ENCODE measurements at places on chromosomes 16 and 17.

GRCh38 chr17:45719335-45720071 lies 64.6 kb upstream of the CRHR1 start:
- DNase-seq = no peak
- no peaks in the 10 kb centered on the region for H3K4me1 ChIP-seq
- peaks cover 32% of the 10 kb centered on the region for H3K27me3 ChIP-seq
- no peak overlapping the region for H3K4me3 ChIP-seq
- no peak overlapping the region for H3K27ac ChIP-seq
- H3K36me3 ChIP-seq = no peaks in the 10 kb centered on the region

- H3K36me3 ChIP-seq = no peaks in the 10 kb centered on the region
- no peaks in the 10 kb centered on the region for H3K27me3 ChIP-seq
- DNase-seq = no peak
- H3K27ac ChIP-seq = no peak overlapping the region
Observed at GRCh38 chr16:80125677-80126076, 415.1 kb upstream of the DYNLRB2 start.

- no peak overlapping the region for H3K4me3 ChIP-seq
- H3K36me3 ChIP-seq = no peaks in the 10 kb centered on the region
- H3K27ac ChIP-seq = no peak overlapping the region
- no peak for DNase-seq
- H3K27me3 ChIP-seq = no peaks in the 10 kb centered on the region
- peaks cover 39% of the 10 kb centered on the region for H3K4me1 ChIP-seq
Observed at GRCh38 chr17:10130263-10130662, 68.1 kb downstream of the GAS7 start.

GRCh38 chr17:46922487-46922803 lies 515 bp upstream of the GOSR2 start:
- H3K4me3 ChIP-seq = peak overlapping the region; percentile 61
- no peaks in the 10 kb centered on the region for H3K27me3 ChIP-seq
- no peaks in the 10 kb centered on the region for H3K36me3 ChIP-seq
- DNase-seq = no peak
- H3K4me1 ChIP-seq = no peaks in the 10 kb centered on the region

DNA sequence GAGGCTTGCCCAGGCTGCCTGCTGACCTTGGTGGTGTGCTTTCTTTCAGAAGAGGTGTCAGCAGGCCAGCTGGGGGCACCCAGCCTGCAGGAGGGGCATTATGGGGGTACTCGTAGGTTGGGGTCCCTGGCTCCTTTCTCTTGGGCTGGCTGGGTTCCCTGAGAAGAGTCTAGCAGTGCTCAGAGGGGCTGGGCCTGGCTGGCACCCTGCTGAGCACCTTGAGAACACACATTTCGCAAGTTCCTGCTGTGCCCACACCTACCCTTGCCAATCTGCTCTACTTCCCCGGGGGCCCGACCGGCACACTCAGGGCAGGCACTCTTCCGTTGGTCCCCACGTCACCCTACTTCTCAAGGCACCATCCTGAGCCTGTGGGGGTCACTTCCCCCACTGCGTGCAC lies 5.1 kb downstream of the CEMP1 start:
- H3K27ac ChIP-seq = no peak overlapping the region
- H3K36me3 ChIP-seq = no peaks in the 10 kb centered on the region
- DNase-seq = no peak
- H3K4me3 ChIP-seq = no peak overlapping the region

- no peaks in the 10 kb centered on the region for H3K27me3 ChIP-seq
- H3K36me3 ChIP-seq = no peaks in the 10 kb centered on the region
- no peaks in the 10 kb centered on the region for H3K4me1 ChIP-seq
- DNase-seq = no peak
Observed at GRCh38 chr17:71164561-71164960, 956.3 kb upstream of the SOX9 start.

GRCh38 chr17:7262192-7262934 lies at the start of gene CLDN7:
TSS of gene CLDN7 (minus strand) at chr17:7262478. CDS start at chr17:7262043, 435 bp downstream.
- no peaks in the 10 kb centered on the region for H3K4me1 ChIP-seq
- H3K27ac ChIP-seq = peak within 1 kb of the TSS; percentile 76
- no peaks in the 10 kb centered on the region for H3K36me3 ChIP-seq
- H3K27me3 ChIP-seq = peaks cover 49% of the 10 kb centered on the region
- H3K4me3 ChIP-seq = peak within 1 kb of the TSS; percentile 49
- DNase-seq = no peak

DNA sequence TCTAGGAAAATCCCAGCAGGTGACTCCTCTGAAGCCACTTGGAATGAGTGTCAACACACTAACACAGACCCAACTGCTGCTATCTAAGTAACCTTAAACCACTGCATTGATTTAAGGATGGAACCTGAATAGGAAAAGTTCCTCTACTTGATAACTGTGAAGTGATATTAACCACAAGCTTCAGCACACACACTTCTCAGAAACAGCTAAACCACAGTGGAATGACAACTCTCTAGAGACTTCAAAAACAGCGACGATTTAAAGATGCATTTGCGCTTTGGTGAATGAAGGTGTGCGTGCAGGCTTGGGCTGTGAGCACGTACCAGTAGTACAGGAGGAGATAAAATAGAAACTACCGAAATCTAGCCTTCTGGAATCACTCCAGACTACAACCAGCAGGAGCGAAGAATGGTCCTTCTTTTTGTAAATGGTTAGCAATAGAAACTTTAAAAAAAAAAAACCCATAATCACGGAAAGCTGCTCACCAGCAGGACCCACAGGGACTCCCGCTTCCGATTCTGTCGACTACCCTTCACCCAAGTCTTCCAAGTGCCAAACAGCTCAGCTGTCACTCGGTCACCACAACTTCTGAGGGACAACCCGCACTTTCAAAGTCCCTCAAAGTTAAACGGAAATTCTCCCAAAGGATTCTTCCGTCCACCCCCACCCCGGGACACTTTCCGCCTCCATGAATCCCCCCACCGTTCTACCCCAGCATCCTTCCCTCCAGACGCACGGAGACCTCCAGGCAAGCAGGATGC lies 137.7 kb upstream of the CORO6 start:
- H3K27ac ChIP-seq = peak overlapping the region; percentile 93
- DNase-seq = no peak
- H3K36me3 ChIP-seq = peaks cover 9% of the 10 kb centered on the region
- peak overlapping the region; percentile 39 for H3K4me3 ChIP-seq
- H3K27me3 ChIP-seq = no peaks in the 10 kb centered on the region
- peaks cover 25% of the 10 kb centered on the region for H3K4me1 ChIP-seq

GRCh38 chr16:4176906-4177417 lies 60.7 kb upstream of the ADCY9 start:
- DNase-seq = no peak
- H3K27ac ChIP-seq = no peak overlapping the region
- no peaks in the 10 kb centered on the region for H3K36me3 ChIP-seq
- no peaks in the 10 kb centered on the region for H3K4me1 ChIP-seq

- no peaks in the 10 kb centered on the region for H3K36me3 ChIP-seq
- H3K27ac ChIP-seq = no peak overlapping the region
- no peak for DNase-seq
- H3K27me3 ChIP-seq = no peaks in the 10 kb centered on the region
- H3K4me1 ChIP-seq = peaks cover 20% of the 10 kb centered on the region
Observed at GRCh38 chr17:77592106-77592865, 366.2 kb upstream of the TNRC6C start.

Measured in tibial nerve (tissue), 4 donors.